CD4-positive, alpha-beta memory T cell (primary cell): ENCODE measurements at places on chromosomes 5 and 9.

GRCh38 chr5:179906795-179907555 lies 722 bp downstream of the TBC1D9B start:
- peak overlapping the region; percentile 54 for H3K27ac ChIP-seq
- H3K36me3 ChIP-seq: peaks cover 4% of the 10 kb centered on the region
- DNase-seq: peak; percentile 24
- H3K4me1 ChIP-seq: peaks cover 23% of the 10 kb centered on the region

- DNase-seq: no peak
- H3K4me1 ChIP-seq: no peaks in the 10 kb centered on the region
- no peak overlapping the region for H3K27ac ChIP-seq
These were observed 137.7 kb downstream of the SPATA31D1 start for GRCh38 chr9:82126256-82126655.

DNA sequence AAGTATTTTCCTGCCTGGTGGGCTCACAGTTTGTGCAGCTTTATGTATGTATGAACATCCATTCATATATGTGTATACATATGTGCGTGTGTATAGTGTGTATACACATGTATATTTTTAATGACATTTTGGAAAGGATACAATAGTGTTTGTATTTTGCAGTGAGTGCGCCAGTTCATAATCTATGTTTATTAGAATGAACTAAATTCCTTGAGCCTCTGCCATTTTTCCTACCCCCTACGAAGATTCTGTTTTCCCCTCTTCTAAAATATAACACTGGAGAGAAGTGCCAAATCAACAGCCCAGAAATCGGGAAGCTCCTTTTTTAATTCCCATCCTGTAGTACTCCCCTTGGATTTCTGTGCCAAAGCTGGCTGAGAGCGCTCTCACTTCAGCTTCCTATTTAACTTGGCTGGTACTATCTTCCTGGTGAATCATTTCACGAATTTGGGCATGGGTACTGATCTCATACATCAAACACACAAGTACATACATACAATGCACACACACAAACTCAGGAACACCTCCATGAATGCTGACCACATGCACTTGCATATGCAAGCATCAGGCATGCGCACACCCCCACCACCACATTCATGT lies 578.4 kb upstream of the WWC1 start:
- no peaks in the 10 kb centered on the region for H3K4me1 ChIP-seq
- no peaks in the 10 kb centered on the region for H3K36me3 ChIP-seq
- no peak for DNase-seq
- H3K4me3 ChIP-seq: no peak overlapping the region
- H3K27me3 ChIP-seq: no peaks in the 10 kb centered on the region

DNA sequence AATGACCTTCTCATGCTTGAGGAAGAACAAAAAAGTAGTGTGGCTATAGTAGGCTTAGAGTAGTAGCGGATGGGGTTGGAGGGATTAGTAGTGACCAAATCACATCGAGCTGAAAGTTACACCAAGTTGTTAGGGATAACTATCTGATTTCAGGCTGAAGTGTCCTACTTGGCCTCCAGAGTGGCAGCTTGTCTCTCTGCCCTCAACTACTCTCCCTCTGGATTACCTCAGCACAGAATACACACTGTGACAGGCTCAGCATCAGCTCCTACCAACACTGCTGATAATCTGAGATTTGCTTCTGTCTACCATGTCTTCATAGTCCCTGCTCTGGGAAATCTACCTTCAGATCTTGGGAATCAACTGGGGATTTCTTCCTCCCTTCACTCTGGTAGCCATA lies 714.6 kb upstream of the GRAMD2B start:
- H3K36me3 ChIP-seq: no peaks in the 10 kb centered on the region
- no peaks in the 10 kb centered on the region for H3K4me1 ChIP-seq
- no peak overlapping the region for H3K27ac ChIP-seq
- H3K27me3 ChIP-seq: no peaks in the 10 kb centered on the region
- DNase-seq: no peak

GRCh38 chr9:72931437-72931836 lies 21.4 kb downstream of the ALDH1A1 start:
- no peak overlapping the region for H3K4me3 ChIP-seq
- no peak overlapping the region for H3K27ac ChIP-seq
- no peaks in the 10 kb centered on the region for H3K4me1 ChIP-seq
- no peaks in the 10 kb centered on the region for H3K36me3 ChIP-seq

DNA sequence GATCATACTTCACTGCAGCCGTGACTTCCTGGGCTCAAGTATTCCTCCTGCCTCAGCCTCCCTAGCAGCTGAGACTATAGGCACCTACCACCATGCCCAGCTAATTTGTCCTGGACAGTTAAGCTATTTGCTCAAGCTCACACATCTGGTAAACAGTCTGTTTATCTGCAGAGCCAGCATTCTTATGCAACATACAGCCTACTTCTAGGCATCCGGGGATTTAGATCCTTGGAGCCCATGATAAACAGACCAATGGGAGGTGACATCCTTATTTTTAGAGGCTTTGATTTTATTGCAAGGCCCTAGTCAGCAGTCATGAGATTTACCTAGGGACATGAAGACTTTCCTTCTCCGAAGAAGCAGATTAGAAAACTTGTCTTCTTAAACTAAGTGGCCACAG lies 21.0 kb downstream of the ATOX1 start:
- H3K27me3 ChIP-seq: no peaks in the 10 kb centered on the region
- H3K27ac ChIP-seq: no peak overlapping the region
- H3K4me3 ChIP-seq: no peak overlapping the region

GRCh38 chr9:137050570-137050969 lies 3.3 kb downstream of the ENTPD2 start:
- no peak overlapping the region for H3K27ac ChIP-seq
- H3K27me3 ChIP-seq: peaks cover 51% of the 10 kb centered on the region
- H3K4me3 ChIP-seq: no peak overlapping the region
- peaks cover 25% of the 10 kb centered on the region for H3K4me1 ChIP-seq

DNA sequence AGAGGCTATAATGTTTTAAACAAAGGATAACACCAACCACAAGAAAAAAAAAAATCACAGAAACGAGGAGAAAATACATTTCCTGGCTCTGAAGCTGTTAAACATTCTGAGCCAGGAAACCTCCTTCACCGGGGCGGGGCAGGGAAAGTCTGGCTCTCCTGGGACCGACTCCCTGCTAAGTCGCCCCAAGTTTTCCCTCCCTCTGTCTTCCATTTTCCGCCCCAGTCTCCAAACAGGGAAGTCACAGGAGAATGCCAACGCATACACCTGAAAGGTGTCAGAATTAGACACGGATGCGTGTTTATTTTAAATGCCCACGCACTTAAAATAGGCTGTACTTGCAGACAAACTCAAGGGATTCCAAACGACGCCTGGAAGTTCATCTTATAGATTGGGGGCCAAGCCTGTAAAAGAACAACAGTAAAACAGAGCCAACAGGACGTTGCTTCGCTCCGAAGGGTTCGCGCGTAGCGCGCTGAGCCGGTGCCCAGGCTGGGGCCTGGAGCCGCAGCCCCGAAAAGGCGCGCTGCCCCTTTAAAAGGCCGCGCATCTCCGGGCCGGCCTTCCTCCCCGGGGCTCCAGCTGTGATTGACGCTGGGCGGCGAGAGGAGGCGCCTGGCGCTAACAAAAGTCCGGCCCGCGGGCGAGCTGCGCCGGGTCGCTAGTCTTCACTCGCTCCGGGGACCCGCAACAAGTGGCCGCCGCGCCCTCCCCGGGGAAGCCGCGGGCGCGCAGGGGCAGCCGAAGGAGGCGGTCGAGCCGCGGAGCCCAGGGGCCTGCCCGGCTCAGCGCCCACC lies at the start of gene FBXL7:
FBXL7 (plus strand) TSS at position 653 of the 797 bp plus-strand sequence.
- H3K4me3 ChIP-seq: no peak within 1 kb of the TSS
- H3K27ac ChIP-seq: no peak within 1 kb of the TSS
- no peak for DNase-seq

GRCh38 chr9:131818089-131818488 lies 78.2 kb upstream of the RAPGEF1 start:
- H3K27me3 ChIP-seq: no peaks in the 10 kb centered on the region
- H3K27ac ChIP-seq: no peak overlapping the region
- no peak overlapping the region for H3K4me3 ChIP-seq

GRCh38 chr9:32347571-32347970 lies 36.9 kb upstream of the ACO1 start:
- no peak for DNase-seq
- no peaks in the 10 kb centered on the region for H3K36me3 ChIP-seq
- peaks cover 18% of the 10 kb centered on the region for H3K4me1 ChIP-seq
- no peaks in the 10 kb centered on the region for H3K27me3 ChIP-seq
- no peak overlapping the region for H3K27ac ChIP-seq
- no peak overlapping the region for H3K4me3 ChIP-seq

- H3K36me3 ChIP-seq: peaks cover 12% of the 10 kb centered on the region
- peaks cover 12% of the 10 kb centered on the region for H3K4me1 ChIP-seq
- no peak for DNase-seq
- no peak overlapping the region for H3K27ac ChIP-seq
- H3K4me3 ChIP-seq: no peak overlapping the region
- no peaks in the 10 kb centered on the region for H3K27me3 ChIP-seq
These were observed 7.3 kb downstream of the PTGES2 start for GRCh38 chr9:128120061-128120740.

- no peak for DNase-seq
- no peak overlapping the region for H3K4me3 ChIP-seq
- H3K27ac ChIP-seq: no peak overlapping the region
- no peaks in the 10 kb centered on the region for H3K4me1 ChIP-seq
- H3K36me3 ChIP-seq: no peaks in the 10 kb centered on the region
- H3K27me3 ChIP-seq: no peaks in the 10 kb centered on the region
These were observed 232.5 kb downstream of the HSPA4 start for GRCh38 chr5:133284306-133284705.

DNA sequence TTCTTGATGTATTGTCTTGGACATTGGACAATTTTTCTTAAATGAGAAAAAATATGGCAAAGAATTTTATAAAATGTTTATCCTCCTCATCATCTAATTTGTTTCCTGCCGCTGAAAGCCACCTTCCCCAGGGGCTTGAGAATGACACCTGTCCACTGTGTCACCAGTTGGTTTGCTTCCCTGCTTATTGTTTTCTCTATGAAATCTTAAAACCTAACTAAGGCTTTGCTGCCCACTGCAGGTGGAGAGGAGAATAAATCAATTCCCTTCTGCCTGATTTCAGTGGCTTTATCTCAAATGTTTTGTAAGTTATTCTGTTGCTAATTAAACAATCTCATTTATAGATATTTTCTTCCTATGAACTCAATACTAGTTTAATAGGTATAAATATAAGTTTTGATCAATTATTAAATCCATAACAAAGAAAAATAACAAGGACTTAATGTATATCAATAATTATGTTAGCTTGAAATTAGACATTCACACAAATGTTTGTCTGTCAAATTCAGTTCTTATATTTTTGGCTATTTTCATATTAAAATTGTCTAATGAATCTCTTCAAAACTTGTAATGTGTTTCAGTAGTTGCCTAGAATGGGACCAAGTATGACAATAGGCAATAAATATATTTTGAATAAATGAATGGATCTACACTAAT lies 822.5 kb downstream of the PTPRD start:
- H3K36me3 ChIP-seq: no peaks in the 10 kb centered on the region
- no peaks in the 10 kb centered on the region for H3K4me1 ChIP-seq
- no peak overlapping the region for H3K27ac ChIP-seq
- no peak for DNase-seq

DNA sequence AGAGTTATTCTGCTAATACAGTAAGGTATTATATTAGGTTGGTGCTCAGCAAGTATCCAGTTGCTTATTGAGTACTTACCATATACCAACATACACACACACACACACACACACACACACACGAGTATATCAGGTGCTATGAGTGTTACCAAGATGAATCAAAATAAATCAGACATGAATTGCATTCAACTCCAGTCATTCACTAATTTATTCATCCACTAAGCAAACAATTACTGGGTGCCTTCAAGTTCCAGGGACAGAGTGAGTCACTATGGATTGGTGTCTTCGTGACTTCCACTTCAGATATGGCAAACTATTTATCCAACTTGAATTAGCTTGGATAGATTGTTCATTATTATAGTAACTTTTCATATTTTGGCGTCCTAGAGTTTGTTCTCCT lies 140.7 kb upstream of the SLC44A1 start:
- H3K4me3 ChIP-seq: no peak overlapping the region
- H3K36me3 ChIP-seq: no peaks in the 10 kb centered on the region
- no peak for DNase-seq
- H3K27ac ChIP-seq: no peak overlapping the region

- H3K4me3 ChIP-seq: no peak overlapping the region
- no peaks in the 10 kb centered on the region for H3K36me3 ChIP-seq
- DNase-seq: no peak
- no peaks in the 10 kb centered on the region for H3K4me1 ChIP-seq
These were observed 113.5 kb downstream of the TSSK1B start for GRCh38 chr5:113321276-113321675.

- H3K36me3 ChIP-seq: no peaks in the 10 kb centered on the region
- no peaks in the 10 kb centered on the region for H3K4me1 ChIP-seq
- no peaks in the 10 kb centered on the region for H3K27me3 ChIP-seq
- DNase-seq: no peak
- H3K27ac ChIP-seq: no peak overlapping the region
These were observed 14.9 kb downstream of the ARHGEF28 start for GRCh38 chr5:73640861-73641320.

- H3K27me3 ChIP-seq: no peaks in the 10 kb centered on the region
- no peak overlapping the region for H3K4me3 ChIP-seq
- H3K27ac ChIP-seq: no peak overlapping the region
- peaks cover 44% of the 10 kb centered on the region for H3K36me3 ChIP-seq
These were observed 69.1 kb upstream of the RICTOR start for GRCh38 chr5:39143151-39143860.

DNA sequence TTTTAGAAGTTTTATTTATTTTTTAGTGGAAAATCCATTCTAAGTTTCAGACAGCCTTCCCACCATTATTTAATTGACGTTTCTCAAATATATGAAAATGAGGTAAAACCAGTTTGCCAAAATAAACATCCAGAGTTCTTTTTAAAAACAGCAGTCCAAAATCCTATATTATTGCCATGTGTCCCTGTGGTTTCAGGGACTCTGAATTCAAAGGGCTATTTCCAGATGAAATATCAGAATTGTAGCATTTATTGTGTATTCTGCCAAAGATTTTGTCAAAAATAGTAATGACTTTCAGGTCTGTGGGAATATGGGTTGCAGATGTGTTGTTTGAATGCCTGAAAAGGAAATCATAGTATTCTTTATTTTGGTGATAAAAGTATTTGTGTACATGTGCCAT lies 41.6 kb downstream of the XRCC4 start:
- no peaks in the 10 kb centered on the region for H3K27me3 ChIP-seq
- H3K27ac ChIP-seq: no peak overlapping the region
- no peaks in the 10 kb centered on the region for H3K36me3 ChIP-seq
- H3K4me1 ChIP-seq: no peaks in the 10 kb centered on the region

GRCh38 chr9:137742698-137743097 lies 123.9 kb downstream of the EHMT1 start:
- peaks cover 7% of the 10 kb centered on the region for H3K4me1 ChIP-seq
- H3K27me3 ChIP-seq: no peaks in the 10 kb centered on the region
- H3K4me3 ChIP-seq: no peak overlapping the region
- H3K36me3 ChIP-seq: peaks cover 25% of the 10 kb centered on the region

DNA sequence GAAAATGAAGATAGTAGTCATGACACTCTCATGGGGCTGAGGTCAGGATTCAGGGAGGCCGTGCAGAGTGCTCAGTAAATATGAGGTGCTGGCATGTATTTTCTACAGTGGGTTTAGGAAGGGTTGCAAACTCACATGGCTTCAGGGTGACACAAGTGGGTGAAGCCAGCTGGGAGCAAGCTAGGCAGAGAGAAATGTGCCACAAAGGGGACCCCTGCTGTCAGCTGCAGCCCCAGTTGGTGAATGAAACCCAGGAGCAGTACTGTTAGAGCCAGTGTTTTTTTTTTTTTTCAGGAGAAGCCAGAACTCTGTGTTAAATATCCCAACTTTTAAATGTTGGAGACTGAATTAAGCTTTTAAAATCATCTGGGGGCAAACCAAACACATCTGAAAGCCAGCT lies 75.3 kb downstream of the INSYN2B start:
- no peak overlapping the region for H3K4me3 ChIP-seq
- H3K27ac ChIP-seq: no peak overlapping the region
- H3K4me1 ChIP-seq: no peaks in the 10 kb centered on the region
- DNase-seq: no peak
- no peaks in the 10 kb centered on the region for H3K27me3 ChIP-seq
- no peaks in the 10 kb centered on the region for H3K36me3 ChIP-seq
